NCI-H526 treated with DMSO at 0.1 percent for 48 hours (cell line): ENCODE measurements at places on chromosomes 2 and 18.
A peak's percentile ranks its signal among the peaks of the same experiment; 100 is the strongest.

DNA sequence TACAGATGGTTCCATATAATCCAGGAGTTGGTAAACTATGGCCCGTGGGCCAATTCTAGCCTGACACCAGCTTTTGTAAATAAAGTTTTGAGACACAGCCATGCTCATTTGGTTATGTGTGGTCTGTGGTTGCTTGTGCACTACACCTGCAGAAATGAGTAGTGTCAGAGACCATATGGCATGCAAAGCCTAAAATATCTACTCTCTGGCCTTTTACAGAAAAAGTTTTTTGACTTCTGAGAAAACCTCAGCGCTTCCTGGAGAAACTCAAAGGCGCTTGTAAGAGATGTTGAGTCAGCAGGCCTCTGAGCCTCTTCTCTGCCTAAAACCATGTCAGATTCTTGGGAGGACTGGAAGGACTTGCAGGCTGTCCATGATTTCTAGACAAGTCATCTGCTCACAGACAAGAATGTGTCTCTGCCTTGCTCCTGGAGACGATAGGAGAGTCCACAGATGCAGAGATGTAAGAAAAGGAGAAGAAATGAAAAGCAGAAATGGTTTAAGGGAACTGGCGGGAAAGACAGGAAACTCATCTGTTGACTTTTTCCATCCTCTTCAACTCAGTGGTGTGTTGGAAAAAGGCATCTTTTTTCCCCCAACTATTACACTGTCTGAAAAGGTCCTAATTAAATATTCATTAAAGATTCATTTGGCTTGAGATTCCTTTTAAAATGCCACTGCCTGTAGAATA is 5.2 kb downstream of the TTC39C start:
- DNase-seq = peak; percentile 31

DNA sequence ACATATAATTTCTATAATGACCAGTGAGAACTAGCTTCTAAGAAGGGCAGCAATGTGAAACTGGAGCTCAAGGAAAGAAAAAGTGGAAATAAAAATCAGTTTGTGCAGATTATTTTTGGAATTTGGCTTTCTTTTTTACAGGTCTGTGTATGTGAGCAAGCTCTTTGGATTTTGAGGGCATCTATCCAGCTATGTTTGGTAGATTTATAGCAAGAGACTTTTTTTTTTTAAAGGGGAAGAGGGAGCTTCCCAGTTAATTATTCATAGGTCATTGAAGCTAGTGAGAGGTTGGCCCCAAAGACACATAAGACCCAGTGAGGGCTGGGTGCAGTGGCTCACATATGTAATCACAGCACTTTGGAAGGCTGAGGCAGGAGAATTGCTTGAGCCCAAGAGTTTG is 24.0 kb upstream of the COLEC12 start:
- DNase-seq = no peak

DNA sequence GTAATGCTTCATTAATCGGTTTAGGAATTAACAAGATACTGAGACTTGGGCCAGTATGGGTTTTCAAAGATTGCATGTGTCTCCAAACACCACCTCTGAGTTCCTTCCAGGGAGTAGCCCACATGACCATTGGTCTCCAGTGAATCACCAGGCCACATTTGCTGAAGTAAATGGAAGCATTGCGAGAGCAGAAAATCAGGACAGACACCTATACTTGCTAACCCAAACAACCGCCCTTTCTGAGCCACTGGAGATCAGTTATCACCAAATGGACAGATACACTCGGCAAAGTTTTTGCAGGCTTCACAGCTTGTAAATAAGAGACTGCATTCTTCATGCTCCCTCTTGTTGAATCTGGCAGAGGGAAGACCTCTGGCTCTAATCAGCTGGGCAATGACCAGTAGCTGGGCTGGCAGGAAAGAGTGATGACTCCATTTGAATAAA is 40.9 kb downstream of the GATA6 start:
- DNase-seq = no peak

DNA sequence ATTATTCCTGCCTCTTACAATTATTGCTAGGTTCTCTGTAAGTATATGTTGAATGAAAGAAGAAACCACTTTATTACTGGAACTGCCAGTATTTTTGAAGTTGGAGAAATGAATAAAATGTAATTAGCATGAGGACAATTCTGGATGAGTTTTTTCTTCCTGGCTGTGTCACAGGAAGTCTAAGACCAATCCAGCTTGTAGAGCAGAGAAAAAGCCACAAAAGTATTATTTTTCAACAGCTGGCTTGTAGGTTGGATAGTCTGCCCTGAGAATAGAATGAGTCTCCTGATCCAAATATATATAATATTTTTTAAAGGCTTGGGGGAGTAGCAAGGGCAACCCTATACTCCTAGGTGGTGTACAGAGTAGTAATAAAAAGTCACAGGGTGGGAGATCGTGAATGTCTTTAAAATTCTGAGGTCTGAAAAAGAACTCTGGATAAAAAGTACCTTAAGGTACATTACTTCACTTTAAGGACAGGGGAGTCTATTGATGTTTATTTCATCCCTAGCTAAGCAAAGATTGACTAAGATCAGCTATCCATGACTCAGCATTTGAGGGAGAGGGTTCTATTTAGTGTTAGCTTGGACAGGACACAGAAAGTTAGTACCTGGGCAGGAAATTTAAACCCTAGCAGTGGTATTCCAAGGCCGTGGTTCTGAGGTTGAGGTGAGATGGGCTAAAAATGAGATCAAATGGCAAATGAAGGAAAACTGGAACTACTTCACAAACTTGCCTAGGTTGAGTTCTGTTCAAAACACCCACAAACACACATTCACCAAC is 31.7 kb downstream of the SLC40A1 start:
- no peak for DNase-seq

DNA sequence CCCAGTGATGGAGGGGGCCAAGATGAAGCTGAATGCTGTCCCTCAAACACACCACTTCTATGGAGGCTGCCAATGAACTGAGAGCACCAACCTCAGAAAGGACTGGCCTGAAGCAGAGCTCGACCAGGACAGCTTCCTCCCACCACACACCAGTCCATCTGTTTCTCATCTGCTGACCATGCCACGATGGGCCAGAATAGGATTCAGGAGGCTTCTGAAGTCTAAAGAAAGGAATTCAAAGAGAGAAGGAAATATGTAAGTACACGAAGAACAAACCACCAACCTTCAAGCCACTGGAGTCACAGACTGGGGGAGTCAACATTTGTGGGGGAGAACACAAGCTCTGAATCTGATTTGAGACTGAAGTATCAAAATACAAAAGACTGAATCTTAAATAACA is 157.6 kb upstream of the CCDC68 start:
- DNase-seq = no peak

- DNase-seq = no peak
Measured at GRCh38 chr2:140506606-140507005, 1624.2 kb downstream of the LRP1B start.
